ENCODE measurements at places on chromosomes 6 and 20.

GRCh38 chr6:135936606-135937005 is 85.1 kb downstream of the PDE7B start:
- DNase-seq, result no peak

- DNase-seq, result no peak
Observed at GRCh38 chr6:95017922-95018321, 559.4 kb upstream of the MANEA start.

- no peak for DNase-seq
Observed at GRCh38 chr6:83265384-83265783, 72.2 kb downstream of the RWDD2A start.

DNA sequence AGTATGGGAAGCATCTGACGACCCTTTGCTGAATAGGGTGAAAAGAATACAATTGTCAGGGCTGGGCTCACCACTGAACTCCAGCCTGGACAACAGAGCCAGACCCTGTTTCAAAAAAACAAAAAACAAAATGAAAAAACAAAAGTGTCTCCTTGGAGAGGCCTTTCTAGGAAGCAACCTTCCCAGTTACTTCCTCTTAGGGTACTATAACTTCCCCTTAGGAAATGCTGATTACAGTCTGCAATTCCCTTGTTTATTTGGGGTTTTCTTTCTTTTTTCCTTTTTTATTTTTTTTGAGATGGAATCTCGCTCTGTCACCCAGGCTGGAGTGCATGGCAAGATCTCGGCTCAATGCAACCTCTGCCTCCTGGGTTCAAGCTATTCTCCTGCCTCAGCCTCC is 20.5 kb upstream of the TTPAL start:
- no peak for DNase-seq

DNA sequence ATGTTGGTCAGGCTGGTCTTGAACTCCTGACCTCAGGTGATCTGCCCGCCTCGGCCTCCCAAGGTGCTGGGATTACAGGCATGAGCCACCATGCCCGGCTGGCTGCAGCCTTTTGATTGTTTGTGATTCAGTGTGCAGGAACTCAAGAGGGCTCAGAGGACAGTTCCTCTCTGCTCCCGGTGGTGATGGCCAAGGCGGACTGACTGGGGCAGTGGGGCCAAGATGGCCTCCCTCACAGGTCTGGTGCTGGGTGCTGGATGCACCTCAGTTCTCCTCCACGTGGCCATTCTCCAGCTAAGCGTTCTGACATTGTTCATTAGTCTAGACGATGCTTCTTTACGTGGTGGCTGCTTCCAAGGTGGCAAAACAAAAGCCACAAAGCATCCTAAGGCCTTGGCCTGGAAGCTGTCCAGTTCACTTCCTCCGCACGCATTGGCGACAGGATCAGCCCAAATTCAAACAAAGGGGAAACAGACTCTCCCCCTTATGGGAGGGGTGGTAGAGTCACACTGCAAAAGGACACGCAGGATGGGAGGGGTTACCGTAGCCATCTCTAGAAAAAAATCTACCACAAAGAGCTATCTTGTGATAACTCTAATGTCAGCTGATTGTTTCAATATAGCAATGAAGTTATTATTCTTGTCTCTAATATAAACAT is 146.9 kb downstream of the FOXC1 start:
- DNase-seq, result no peak

- DNase-seq, result no peak
Observed at GRCh38 chr6:106194949-106195921, 109.1 kb downstream of the PRDM1 start.

DNA sequence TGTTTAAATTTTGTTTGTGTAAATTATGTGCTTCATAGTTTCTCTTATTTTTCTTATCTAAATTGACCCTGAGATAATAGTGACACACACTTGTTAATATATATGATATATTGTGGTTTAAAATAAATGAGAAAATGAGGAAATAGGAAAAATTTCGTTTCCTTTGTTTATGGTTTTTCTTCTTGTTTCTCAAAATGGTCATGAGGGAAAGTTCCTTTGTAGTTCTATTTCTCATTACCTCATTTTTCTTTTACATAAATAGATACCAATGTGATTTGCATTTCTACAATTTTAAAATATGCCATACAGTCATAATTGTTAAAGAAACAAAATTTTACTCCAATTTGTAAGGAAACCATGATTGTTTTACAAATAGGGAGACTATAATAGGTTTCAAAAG is 9.2 kb downstream of the OR2A4 start:
- DNase-seq, result no peak

- DNase-seq, result peak; percentile 29
Observed at GRCh38 chr20:44056010-44056698, 130.8 kb downstream of the JPH2 start.

DNA sequence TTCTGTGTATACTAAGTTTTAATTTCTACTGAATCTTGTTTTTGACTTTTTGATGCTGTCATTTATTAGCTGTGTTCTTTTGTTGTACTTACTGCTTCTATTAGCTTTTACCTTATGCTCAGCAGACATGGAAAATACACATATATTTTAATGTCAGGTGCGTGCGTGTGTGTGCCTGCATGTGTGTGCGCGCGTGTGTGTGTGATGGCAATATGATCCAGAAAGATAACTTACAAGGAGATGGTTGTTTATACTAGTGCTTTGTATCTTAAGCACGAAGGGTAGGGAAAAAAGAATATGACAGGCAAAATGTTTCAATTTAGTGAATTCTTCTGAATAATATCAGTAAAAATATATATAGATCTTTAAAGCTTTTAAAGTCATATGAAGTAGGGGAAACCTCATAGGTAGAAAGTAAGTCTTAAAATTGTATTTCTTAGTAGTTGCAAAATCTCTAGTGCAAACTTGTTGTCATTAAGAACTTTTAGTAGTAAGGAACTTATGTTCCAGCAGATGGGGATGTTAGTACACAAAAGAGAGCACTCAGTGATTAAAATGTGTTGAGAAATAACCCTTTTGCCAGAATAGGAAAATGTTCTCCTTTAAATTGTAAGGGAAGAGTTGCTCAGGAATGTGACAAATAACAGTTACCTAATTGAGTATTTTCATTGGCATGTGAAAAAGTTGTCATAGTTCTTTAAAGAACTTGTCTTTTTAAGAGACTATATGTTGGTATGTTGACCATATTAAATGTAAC is 13.2 kb downstream of the QKI start:
- no peak for DNase-seq

GRCh38 chr6:100593522-100593921 is 128.8 kb upstream of the SIM1 start:
- no peak for DNase-seq

- no peak for DNase-seq
Observed at GRCh38 chr20:13934992-13935894, 55.2 kb downstream of the SEL1L2 start.

DNA sequence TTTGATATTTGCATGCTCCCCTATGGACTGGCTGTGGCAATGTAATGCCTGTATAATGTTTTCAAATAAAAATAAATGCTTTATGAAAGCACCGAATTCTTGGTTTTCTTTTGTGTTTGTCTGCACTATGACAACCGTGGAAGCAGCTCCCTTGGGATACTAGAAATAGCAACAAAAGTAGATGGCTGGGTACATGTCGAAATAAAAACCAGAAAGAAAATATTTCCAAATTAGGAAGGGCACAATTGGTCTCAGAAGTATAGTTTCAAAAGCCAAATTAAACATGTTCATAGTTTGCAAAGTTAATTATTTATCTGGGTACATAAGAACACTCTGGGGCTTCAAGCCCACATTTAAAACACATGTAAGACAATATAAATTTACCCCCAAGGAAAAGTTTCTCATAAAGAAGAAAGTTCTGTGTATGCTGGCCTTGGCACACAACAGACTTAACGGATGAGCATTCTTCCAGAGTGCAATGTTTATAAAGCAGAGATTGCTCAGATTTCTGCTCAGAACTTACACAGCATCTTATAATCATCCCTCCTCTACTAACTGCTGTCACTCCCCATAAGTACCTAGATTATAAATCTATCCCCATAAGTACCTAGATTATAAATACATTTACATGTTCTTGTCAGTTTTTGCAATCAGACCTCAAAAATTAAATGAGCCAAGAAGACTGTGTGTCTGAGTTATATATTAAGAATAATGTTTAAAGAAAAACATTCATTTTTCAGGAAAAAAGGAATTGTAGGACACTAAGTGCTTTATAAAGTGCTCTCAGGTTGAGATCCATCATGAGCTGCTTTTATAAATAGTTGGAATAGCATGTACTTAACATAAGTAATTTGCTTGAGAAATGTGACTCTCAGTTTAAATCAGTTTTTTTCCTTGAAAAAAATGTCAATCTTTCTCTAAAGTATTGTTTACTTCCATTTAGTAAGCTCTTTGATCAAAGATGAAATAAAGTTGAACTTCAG is 230.2 kb upstream of the PLN start:
- DNase-seq, result no peak

DNA sequence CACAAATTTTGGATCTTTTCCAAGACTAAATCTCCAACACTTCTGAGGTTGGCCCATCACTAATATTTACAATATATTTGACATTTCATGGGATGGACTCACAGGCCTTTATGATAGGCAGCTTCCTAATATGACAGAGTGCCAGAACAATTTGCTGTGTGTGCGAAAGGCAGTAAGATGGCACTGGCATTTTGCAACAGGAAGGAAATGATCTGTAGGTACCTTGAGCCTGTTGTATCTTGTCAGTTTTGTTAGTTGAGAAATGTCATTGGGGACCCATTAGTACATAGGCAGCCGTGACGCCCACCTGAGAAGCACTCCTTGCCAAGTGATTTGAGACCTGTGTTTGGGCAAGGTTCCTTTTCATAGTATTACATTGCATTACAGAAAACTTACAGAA is 153.4 kb upstream of the HEY2 start:
- DNase-seq, result no peak

DNA sequence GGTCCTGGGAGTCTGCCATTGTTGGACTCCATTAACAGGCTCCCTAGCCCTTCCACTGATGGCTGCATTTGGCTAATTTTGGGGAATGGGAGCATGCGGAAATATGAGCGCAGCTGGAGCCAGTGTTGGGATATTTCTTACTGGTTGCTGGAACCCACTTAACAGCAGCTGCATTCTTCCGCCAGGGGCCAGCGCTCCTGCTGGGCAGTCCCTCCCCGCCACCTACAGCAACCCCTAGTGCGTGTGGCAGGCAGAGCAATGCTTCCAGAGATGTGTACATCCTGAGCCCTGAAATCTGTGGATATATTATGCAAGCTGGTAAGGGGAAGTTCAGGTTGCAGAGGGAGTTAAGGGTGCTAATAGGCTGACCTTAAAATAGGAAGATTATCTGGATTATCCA is 16.4 kb downstream of the CST8 start:
- DNase-seq, result no peak

GRCh38 chr6:22926790-22927354 is 357.5 kb downstream of the HDGFL1 start:
- no peak for DNase-seq

- DNase-seq, result no peak
Observed at GRCh38 chr6:158529629-158530028, 30.3 kb upstream of the TMEM181 start.

GRCh38 chr20:9955646-9956045 is 79.1 kb upstream of the ANKEF1 start:
- DNase-seq, result no peak

DNA sequence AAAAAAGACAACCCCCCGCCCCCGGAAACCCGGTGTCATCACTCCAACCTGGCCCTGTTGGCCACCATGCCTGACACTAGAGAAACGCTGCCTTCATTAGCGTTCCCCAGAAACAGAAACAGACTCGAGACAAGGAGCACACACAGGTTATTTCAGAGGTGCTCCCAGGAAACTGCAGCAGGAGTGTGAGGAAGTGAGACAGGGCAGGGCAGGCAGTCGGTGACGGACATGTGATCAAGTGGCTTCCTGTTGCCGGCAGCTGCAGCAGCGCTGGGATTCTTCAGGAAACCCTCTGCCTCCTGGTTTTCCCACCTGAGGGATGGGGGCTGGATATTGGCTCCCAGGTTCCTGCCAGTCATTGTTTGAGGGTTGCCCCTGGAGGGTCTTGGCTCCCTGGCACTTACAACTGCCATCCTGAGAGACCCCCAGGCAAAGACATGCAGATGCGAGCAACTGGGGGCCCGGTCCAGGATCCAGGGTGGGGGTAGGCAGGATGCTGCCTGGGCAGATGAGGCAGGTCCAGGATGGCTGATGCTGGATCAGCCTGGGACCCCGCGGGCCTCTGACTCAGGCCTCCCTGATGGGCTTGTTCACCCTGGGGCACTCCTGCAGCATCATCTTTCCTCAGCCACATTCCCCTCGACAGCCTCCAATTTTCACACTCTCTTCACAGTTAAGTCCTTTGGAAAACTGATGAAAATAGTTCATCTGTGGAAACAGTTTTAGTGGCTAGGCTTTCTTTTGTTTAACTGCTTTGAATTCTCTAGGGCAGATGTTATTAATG is 150.7 kb upstream of the SYNDIG1 start:
- DNase-seq, result no peak

- no peak for DNase-seq
Observed at GRCh38 chr6:29667158-29667557, 10.3 kb downstream of the MOG start.

DNA sequence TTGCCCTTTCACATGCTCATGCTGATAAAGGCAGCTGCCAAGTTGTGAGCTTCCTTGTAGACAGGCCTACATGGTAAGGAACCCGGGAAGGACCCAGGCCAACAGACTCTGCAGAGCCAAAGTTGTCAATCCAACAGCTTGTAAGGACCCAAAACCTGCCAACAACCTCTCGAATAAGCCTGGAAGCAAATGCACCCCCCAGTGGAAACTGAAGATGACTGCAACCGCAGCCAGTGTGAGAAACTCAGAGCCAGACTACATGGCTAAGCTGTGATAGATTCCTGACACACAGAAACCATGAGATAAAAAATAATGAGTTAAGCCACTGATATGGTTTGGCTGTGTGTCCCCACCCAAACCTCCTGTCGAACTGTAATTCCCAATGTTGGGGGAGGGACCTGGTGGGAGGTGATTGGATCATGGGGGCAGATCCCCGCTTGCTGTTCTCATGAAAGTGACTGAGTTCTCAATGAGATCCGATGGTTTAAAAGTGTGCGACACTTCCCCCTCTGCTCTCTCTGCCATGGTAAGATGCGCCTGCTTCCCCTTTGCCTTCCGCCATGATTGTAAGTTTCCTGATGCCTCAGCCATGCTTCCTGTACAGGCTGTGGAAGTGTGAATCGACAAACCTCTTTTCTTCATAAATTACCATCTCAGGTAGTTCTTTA is 18.8 kb upstream of the CLPSL2 start:
- no peak for DNase-seq

GRCh38 chr6:39189915-39190544 is 39.2 kb downstream of the KCNK5 start:
- no peak for DNase-seq

DNA sequence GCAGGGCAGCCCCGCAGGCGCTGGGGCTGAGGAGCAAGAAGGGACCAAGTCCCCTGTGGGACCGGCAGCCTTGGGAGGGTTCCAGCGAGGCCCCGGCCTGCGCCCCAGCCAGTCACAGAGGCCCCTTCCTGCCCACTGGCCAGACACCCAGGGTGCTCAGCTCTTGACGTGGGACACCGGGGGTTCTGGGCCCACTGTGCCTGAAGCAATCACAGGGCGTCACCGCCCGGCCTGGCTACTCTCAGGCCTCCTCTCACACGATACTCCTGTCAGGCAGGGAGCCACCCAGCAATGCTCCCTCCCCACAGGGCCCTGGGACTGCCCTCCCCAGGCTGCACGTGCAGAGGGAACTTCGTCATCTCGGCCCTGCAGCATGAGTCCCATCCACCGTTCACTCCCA is 14.5 kb downstream of the TAF4 start:
- no peak for DNase-seq
